ENCODE measurements at places on chromosomes 16 and 17.

GRCh38 chr17:47229535-47230443 is 20.6 kb downstream of the MYL4 start:
- DNase-seq: peak; percentile 84

GRCh38 chr16:17832738-17833137 is 362.0 kb upstream of the XYLT1 start:
- DNase-seq: no peak

GRCh38 chr16:2087748-2088631 is 40.2 kb downstream of the TSC2 start:
- DNase-seq: no peak

GRCh38 chr17:15511142-15511541 is 43.7 kb upstream of the CDRT4 start:
- DNase-seq: no peak

DNA sequence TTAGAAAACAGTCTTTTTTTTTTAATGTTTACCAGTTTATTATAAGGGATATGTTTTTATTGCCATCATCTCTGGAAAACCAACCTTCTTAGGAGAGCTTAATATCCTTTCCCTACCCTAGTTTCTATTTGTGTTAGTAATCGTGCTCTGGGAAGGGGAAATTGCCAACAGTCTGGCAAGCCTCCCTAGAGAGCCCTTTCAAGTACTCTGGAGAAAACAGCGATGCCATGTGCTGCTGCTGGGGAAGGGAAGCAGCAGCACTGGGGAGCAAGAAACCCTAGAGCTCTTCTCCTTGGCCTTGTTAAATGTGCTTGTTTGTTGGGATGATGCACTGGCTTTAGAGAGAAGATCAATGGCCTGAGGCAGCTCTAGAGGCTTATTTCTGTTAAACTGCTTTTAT is 10.3 kb downstream of the RETREG3 start:
- DNase-seq: no peak

DNA sequence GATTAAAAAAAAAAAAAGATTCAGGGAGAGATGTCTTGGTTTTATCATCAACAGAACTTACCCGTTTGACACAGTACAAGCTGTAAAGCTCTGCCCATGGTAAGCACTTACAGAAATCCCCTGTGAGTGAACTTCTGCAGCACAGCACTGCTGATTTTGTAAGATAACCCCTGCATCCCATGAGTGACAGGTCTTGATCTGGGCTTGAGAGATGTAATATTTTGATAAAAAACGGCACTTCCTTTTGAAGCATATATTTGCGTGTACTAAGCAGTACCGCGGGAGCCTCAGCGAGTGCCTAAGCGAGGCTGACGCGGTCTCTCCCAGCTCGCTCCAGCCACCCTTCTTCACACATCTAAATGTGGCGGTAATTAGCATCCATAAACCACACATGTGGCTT is 50.5 kb downstream of the IKZF3 start:
- no peak for DNase-seq

DNA sequence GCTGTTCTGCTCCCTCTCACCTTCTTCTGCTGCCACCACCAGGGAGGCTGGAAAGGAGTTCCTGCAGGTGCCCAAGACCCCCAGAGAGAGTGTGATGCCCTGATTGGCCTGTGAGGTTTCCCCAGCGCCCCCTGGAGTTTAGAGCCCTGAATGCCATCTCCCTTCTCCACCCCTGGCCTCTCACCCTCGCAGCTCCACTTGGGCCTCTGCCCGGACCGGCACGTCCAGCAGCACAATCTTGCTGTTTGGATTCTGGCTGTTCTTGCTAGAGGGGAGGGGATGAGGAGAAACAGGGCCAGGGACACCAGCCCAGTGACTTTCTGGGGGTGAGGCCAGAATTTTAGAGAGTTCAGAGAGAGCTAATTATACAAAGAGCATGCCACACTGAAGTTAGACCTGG is 12.5 kb upstream of the FAM171A2 start:
- no peak for DNase-seq

- peak; percentile 91 for DNase-seq
Measured at GRCh38 chr17:19004421-19005136, at the start of gene FAM83G. Gene FAM83G, minus strand, starts transcription at chr17:19004764. Its CDS starts 723 bp downstream, at chr17:19004041.

DNA sequence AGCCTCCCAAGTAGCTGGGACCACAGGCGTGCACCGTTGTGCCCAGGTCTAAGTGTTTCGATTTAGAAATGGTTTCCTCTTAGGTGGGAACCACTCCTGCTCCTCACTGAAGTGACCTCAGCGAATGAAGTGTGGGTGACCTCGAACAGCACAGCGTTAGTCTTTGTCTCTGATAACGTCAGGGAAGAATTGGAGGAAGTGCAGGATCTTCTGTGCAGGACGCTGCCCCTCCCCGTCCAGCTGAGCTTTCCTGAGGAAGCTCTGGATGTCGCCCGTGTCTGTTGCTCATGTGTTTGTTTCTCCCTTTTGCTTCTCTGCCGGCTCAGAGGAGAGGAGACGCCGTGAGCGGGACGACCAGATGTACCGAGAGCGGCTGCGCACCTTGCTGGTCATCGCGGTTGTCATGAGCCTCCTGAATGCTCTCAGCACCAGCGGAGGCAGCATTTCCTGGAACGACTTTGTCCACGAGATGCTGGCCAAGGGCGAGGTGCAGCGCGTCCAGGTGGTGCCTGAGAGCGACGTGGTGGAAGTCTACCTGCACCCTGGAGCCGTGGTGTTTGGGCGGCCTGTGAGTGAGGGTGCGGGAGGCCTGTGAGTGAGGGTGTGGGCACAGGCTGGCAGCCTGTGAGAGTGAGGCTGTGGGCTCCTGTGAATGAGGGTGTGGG is 15.6 kb downstream of the SPG7 start:
- no peak for DNase-seq

- DNase-seq: no peak
Measured at GRCh38 chr17:51913491-51914205, 244.9 kb downstream of the CA10 start.

GRCh38 chr17:60909405-60909804 is 231.8 kb downstream of the BCAS3 start:
- no peak for DNase-seq

All from LoVo (cell line).